Stimulated activated naive CD4-positive, alpha-beta T cell treated with Interleukin-2 at 50 U/mL for 16 hours (primary cell): ENCODE measurements at places on chromosomes 3 and 15.

DNA sequence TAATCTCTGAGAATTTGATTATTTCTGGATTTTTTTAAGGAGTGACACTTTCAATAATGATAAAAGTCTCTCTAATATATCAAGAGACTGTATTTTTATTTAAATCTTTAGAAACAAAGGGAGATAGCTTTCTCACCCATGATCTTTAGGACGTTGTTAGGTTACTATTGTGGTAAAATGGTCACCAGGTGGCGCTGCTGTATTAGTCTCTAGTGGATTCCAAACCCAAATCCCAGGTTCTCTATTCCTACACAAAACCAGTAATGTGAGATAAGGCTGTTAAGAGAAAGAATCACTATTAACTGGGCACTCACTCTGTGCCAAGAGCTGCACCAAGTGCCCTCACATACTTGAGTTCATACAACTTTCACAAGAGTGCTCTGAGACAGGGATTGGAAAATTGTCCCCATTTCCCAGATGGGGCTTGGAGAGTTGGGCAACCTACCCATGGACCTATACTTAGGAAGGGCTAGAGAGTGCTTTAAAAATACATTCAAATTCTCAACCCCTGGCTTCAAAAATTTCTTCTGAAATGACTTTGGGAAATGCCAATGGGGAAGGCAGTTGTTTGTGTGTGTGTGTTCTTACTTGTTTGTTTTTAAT is 593.4 kb upstream of the TGFBR2 start:
- DNase-seq, result peak; percentile 8

DNA sequence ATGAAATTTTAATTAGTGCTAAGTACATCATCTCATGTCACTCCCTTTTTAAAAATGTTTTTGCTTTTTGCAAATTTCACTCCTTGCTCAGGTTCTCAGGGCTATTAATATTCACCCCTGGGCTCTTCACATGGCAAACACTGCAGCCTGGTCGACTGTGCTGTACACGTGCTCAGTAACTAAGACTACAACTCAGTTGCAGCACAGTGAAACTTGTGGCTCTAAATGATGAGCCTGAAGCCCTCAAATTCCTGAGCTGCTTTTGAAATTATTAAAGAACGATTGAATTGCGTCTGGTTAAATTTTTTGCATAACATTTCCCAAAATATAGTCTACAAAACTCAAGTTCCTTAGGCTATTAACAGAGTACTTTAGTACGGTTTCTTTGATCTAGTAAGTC is 159.3 kb upstream of the C2CD4B start:
- no peak for DNase-seq

DNA sequence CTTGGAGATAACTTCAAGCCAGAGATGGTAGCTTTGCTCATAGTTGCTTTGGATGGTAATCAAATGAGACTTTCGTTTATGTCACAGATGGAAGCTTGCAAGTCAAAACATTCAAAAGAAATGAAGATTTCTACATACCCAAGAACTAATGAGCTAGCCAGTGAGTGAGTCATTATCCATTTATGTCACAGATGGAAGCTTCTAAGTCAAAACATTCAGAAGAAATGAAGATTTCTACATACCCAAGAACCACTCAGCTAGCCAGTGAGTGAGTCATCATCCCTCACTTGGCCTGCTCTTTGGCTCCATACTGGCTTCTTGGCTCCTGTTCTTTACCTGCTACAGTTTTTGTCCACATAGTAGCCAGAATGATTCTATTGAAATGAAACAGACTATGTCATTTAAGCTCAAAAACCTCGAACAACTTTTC is 559.8 kb upstream of the CBLB start:
- peak; percentile 15 for DNase-seq

GRCh38 chr3:130687327-130687726 is 59.3 kb downstream of the PIK3R4 start:
- no peak for DNase-seq
